ENCODE measurements at places on chromosomes 2 and 18.

DNA sequence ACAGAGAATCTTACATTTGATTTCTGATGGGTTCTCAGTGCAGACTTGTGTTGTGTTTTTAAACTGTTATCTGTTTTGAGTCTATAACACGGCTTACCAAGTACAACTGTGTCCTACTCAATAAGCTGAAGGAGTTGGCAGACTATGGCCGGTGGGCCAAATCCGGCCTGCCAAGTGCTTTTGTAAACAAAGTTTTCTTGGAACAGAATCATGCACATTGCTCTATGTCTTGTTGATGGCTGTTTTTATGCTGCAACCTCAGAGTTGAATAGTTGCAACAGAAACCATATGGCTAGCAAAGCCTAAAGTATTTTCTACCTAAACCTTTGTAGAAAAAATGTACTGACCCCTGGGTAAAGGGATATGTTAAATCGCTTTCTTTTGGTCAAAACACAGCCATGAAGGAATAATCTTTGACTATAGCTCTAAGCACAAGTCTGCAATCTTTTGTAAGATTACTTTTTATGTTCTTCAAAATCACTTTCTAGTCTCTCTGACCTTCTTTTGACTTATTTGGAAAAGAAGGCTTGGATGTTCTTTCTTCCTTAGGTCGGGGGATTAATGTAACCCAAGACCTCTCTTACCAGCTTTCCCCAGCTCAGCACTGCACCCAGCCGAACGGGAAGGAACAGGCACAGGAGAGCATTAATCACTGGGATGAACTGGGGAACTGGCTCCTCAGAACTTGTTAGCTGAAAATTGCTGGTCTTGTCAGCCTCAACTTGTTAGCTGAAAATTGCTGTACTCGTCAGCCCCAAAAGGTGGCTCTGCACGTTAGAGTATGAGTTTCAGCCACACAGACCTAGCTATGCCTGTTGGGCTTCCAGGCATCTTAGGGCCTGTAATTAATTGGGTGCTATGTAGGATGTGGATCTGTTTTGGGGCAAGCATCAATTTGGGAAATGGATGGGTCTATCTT is 75.4 kb downstream of the CD8B2 start:
- no peak for DNase-seq

GRCh38 chr2:63486861-63487290 is 101.4 kb downstream of the WDPCP start:
- no peak for DNase-seq

DNA sequence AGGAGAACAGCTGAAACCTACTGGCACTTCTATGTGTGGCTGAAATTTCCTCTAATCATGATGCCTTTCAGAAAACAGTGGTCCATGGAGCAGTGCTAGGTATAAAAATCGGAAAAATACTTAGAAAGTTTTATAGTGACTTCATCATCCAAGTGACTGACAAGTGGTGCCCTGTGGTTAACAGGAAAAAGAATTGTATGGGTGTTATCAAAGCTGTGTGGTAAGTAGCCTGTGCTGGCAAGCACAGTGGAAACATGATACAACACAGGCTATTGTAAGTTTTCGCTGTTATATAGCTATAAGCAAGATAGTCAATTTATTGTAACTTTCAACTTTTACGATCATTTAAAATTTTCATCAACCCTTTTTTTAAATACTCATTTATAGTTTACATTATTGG is 1599.7 kb upstream of the ZEB2 start:
- DNase-seq, result no peak

GRCh38 chr2:182818501-182818900 is 47.9 kb downstream of the FRZB start:
- DNase-seq, result no peak

- no peak for DNase-seq
These were observed 193.4 kb downstream of the SMAD7 start for GRCh38 chr18:48757367-48757766.

Data from putamen (tissue), 1 donor.